ENCODE measurements at places on chromosomes 3 and 15.

DNA sequence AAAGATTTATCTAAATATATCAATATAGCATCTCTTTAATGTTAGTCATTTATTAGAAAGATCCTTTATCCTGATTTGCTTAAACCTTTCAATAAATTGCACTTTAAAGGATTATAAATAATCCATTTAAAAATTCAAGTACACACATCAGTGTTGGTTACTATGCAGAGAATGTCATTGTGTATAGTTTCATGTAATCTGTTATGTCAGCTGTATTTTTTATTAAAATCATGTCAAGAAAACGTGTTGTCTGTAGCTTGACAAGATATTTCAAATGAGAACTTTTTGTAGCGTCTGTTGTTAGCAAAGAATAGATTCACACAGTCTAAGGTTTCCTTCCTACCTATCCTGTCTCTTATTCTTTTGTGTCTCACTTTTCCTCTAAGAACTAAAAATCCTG lies 7.8 kb downstream of the PDHB start:
- DNase-seq, result no peak

- no peak for DNase-seq
Measured at GRCh38 chr3:176794406-176794805, 402.9 kb downstream of the TBL1XR1 start.

GRCh38 chr15:77186594-77187011 lies 115.7 kb upstream of the TSPAN3 start:
- DNase-seq, result no peak

DNA sequence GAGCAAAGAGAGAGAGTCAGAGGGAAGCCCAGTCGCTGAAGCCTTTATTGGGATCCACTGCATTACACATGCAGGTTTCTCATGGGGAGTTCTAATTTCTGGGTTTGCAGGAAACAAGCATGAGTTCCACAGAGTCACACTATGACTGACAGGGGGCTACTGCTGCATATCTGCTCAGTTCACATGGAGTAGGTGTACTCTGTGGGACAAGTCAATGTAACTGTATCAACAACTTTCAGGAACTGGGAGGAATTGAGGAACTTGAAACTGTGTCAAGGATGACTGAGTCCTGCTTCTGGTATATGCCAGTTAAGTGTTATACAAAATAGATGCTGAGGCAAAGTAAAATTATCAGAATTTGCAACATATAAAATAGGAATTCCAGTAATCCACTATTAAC lies 110.8 kb downstream of the NPAP1 start:
- no peak for DNase-seq

- no peak for DNase-seq
Measured at GRCh38 chr3:37571269-37571668, 290.4 kb upstream of the CTDSPL start.

DNA sequence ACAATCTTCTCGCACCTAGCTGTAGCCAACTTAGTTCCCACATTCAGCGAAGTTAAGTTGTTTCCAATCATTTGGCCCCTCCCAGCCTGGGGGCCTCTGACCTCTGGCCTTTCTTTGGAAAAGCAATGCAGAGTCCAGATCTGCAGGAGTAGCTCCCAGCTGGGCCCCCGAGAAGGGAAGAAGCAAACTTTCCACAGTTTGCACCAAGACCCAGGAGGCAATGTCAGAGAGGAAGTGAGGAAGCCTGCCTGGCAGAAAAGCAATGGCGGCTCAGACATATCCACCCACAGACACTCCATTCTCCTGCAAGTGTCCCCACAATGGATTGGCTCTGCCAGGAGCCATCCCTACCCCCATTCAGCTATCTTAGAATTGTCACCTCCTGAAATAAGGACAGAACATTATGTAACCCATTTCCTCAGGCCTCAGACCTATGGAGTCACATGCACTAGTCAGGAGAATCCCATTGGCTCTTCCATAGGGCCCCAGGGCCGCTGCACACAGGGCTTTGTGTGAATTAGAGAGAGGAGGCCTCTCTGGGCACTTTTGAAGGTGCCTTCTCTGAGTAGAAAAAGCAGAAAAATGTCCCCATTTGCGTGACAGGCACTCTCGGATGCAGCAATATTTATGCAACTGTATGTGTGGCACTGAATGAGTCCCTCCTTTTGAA lies 3.0 kb upstream of the BUB1B start:
- no peak for DNase-seq

- no peak for DNase-seq
Measured at GRCh38 chr3:152084441-152085158, 184.1 kb upstream of the MBNL1 start.

DNA sequence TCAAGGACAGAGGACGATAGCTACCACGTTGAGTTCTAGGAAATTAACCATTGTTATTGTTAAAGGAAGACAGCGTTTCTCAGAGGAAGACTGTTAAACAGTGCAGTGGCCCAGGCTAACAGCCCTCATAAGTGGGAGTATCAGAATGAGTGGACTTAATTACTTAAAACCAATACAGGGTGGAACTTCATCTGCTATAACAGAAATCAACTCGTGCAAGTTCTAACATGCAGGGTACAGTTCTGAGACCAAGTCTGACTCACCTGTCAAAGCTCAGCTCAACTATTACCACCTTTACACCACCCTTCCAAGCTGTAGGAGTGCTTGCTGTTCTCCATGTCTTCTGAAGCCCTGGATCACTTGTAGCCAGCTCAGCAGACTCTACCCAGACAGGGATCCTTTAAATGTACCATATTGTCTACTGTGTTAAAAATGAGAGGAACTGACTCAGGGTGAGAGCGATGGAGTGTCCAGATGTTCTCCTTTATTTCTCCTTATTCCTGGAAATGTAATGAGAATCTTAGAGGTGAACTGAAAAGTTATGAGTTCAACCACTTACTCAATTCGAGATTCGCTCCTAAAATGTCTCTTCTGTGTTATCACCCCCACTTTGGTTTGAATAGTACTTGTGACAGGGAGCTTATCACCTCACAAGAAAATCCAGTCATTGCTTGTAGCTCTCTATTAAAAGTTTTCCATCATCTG lies 26.5 kb downstream of the CD86 start:
- DNase-seq, result no peak

DNA sequence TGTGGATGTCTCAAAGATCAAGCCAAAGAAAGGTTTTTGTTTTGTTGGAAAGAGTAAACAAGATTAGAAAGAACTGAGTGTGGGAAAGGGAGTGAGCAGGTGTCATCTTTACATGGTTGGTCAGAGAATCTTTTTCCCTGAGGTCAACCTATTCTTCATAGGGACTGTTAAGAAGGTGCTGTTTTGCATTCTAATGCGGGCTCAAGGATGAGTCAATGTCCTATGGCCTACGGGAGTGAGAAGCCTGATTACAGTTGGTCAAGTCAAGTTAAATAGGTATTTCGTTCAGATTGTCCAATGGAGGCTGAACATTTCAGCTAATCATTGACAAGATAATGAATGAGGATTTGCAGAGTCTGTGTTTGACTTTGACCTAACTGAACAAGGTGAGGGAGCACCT lies 491.2 kb upstream of the PDZRN3 start:
- no peak for DNase-seq

DNA sequence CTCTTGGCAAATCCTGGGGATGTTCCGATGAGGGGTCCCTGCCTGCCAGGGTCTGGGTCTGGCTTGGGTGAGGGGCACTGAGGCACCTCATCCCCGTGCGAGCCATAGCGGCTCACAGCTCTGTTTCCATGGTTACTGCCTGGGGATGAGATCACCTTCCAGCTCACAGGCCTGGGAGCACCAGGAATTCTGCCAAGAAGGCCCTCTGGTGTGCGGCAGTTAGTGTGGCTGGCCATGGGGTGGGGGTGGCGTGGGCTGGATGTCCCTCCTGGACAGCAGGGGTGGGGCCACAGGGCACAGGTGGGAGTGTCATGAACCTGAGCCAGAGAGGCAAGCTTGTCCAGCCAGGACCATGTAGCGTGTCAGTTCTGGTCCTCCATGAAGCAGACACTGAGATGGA lies 22.1 kb upstream of the PRR23E start:
- DNase-seq, result no peak

GRCh38 chr15:43199945-43200488 lies 14.8 kb downstream of the CCNDBP1 start:
- DNase-seq, result no peak

GRCh38 chr3:95615592-95616310 lies 1198.6 kb upstream of the EPHA6 start:
- no peak for DNase-seq

GRCh38 chr3:131109156-131109555 lies 82.5 kb downstream of the NEK11 start:
- DNase-seq, result no peak

DNA sequence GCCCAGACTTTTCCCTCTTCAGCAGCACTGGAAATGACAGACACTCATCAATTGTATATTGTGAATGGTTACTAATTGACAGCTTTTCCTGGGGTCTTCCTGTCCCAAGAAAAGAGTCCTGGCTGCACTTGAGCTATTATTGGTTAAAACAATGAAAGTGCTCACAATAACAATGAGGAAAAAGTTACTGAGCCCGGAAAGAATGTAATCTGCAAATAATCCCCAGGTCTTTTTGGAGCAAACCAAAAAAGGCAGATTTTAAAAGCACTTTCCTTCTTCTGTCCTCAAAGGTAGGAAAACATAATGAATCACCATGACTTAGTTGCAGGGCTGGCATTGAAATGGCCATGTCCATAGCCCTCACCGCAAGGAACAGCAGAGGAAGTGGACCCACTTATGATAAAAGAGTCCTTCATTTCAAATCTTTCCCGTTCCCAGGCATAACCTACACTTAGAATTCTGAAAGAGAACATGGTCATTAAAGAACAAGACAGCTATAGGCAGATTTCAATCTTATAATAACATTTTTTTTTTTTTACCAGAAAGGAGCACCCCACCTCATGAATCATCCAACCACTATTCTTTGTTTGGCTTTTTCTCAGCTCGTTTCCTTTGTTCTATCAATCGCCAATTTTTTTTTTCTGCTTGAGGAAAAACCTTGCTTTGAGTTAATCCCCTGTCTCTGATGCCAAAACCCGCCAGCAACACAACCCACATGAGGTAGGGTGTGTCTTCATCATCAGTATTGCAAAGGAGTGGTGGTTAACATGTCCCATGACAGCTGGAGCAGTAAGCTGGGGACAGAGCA lies 35.5 kb upstream of the ATP1B3 start:
- DNase-seq, result no peak

GRCh38 chr3:42071904-42072812 lies 19.0 kb upstream of the TRAK1 start:
- DNase-seq, result no peak

DNA sequence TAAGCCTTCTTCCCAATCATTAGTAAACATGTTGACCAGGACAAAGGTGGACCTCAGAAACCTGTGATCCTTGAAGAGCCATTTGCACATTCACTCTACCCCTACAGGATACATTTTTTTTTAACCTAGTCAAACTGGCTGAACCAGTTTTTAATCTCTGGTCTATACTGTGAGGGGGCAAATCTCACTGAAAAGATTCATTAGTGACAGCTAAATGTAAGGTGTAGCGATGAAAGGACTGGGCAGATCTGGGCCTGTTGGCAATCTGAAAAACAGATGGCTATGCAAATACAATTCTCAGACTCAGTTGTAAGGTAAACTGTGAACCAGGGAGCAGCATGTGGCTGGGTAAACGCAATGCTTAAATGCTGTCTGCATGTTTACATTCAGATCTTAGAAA lies 75.6 kb upstream of the SNTN start:
- DNase-seq, result no peak

DNA sequence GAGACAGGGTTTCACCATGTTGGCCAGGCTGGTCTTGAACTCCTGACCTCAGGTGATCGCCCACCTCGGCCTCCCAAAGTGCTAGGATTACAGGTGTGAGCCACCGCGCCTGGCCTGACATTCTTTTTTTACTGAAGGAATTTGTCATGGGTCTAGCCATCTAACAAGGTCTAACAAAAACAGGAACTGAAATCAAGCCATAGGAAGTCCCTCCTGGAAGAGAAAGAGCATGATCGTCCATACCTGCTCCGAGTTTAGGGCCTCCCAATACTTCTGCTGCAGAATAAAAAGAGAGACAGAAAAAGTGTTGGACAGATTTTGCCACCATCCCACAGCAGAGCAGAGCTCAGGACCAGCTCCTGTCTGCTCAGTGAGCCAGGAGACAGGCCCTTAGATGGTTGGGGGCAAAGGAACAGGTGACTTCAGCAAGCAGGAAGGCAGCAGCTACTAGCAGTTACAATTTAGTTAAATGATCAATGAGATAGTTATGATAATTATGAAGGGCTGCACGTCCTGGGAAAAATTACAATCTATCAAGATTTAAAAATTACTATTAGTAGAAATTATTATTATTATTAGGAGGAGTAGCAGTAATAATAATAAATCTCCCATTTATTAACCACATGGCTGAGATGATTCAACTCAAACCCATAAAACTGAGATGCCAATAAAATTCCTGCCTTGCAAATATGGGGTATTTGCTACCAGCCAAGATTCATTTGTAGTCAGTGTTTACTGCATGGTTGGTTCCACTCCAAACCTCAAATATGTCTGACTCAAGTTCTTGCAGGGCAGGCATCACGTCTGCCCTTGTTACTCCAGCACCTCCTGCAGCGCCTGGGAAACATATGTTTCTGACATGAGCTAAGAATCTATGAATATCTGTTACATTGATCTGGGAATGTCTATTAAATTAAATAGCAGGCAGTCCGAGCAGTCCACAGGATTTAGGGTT lies 40.1 kb downstream of the TMEM44 start:
- no peak for DNase-seq

GRCh38 chr3:32703491-32703972 lies 18.5 kb downstream of the CNOT10 start:
- no peak for DNase-seq

DNA sequence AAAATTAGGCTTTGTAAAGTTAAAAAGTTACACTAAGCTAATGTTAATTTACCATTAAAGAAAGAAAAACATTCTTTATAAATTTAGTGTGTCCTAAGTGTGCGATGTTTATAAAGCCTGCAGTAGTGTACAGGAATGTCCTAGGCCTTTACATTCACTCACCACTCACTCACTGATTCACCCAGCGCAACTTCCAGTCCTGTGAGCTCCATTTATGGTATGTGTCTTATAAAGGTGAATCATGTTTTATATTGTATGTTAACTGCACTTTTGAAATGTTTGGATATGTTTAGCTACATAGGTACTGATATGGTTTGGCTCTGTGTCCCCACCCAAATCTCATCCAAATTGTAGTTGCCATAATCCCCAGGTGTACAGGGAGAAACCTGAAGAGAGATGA lies 549.7 kb upstream of the EPHA6 start:
- DNase-seq, result no peak

- DNase-seq, result no peak
Measured at GRCh38 chr3:106827515-106828213, 549.6 kb upstream of the CCDC54 start.

DNA sequence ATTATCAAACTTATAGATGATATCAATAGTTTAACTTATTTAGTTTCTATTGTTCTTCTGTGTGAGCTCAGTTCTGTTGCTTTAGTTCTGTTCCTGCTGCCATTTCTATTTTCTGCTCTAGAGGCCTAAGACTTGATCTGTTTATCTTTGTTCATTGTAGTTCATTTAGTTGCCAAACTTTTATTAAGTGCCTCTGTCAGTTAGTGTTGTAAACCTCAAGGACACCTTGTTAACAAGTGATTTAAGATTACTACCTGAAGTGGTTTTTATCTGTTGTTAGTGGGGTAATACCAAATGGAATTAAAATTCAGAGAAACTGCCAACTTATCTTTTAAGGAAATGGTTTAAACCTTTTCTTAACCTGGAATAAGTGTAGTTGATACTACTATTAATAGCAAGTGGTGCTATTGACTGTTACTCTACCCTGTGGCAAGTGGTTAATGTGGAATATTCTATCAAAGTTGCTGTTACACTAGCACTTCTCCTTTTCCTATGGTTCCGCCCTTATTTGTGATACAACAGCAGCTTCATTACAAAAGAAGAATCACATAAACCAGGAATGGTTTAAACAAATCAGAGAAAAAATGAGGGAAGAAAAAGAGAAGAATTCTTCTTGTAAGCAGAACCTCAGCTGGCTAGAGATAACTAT lies 500.6 kb upstream of the GOLIM4 start:
- DNase-seq, result no peak

Data from stimulated activated CD4-positive, alpha-beta T cell treated with anti-CD3 and anti-CD28 coated beads, Interleukin-15, amount 100 ng/mL, for 1 hour (primary cell).